ENCODE measurements at places on chromosomes 13 and 19. TPM values are rescaled to one million over a fixed set of nuclear protein-coding genes. Genes with fewer than 3 reads are reported as not detected.

DNA sequence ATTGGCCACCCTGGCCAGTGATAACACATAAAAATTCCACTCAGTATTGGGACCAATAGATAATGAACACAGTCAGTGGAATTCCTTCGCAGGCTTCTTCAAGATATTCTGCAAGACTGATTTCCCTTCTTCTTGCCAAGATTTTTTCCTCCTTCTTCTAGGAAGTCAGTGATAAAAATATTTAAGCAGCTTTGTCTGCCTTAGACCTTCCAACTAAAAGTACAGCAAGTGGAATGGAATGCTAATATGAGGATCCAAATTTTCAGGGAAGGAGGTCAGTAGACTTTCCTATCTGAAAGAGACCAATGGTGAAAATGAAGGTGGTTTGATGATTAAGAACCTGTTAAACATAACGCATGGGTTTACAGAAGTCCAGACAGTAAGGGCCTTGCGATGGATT is 9.6 kb downstream of the STARD13 start:
- H3K4me3 ChIP-seq, result no peak overlapping the region
- no peak overlapping the region for H3K27ac ChIP-seq
- H3K36me3 ChIP-seq, result no peaks in the 10 kb centered on the region
- peaks cover 9% of the 10 kb centered on the region for H3K27me3 ChIP-seq

DNA sequence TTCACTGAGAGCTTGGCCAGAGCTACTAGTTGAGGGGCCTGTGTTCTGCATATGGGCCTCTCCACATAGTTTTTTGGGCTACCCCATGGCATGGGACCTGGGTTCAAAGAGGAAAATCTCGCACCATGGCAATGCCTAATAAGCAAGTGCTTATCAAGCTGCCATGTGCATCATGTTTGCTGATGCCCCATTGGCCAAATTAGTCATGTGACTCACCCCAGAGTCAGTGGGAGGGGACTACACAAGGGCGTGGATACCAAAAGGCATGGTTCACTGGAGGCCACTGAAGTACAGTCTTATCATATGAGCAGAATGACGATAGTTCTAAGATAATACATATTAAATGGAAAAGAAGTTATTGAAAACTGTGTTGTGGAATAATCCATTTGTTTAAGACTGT is 214.8 kb downstream of the LMO7 start:
- peaks cover 9% of the 10 kb centered on the region for H3K36me3 ChIP-seq
- DNase-seq, result no peak
- H3K4me3 ChIP-seq, result no peak overlapping the region
- H3K27ac ChIP-seq, result no peak overlapping the region
- no peaks in the 10 kb centered on the region for H3K27me3 ChIP-seq

- no peaks in the 10 kb centered on the region for H3K36me3 ChIP-seq
- no peaks in the 10 kb centered on the region for H3K4me1 ChIP-seq
- H3K4me3 ChIP-seq, result no peak overlapping the region
- peaks cover 1% of the 10 kb centered on the region for H3K27me3 ChIP-seq
- DNase-seq, result no peak
- no peak overlapping the region for H3K27ac ChIP-seq
Observed at GRCh38 chr13:21957833-21958232, 287.0 kb downstream of the FGF9 start.

DNA sequence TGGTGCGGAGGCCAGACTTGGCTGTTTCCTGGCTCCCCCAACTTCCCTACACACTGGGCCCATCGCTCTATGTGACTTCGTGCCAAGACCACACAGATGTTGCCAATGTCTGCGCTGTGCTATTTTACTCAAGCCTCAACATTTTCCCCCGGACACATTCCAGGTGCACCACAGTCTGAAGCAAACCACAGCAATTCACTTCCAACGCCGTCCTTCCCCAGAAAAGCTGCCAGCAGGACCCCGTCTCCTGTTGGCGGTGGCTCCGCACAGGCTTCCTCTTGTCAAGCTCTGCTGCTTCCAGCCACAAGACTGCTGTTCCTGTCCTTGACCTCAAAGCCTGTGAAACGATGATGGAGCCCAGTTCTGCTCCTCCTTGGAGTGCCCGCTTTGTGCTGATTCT is 100.7 kb downstream of the CRYL1 start:
- no peak overlapping the region for H3K27ac ChIP-seq
- H3K4me1 ChIP-seq, result peaks cover 55% of the 10 kb centered on the region
- no peaks in the 10 kb centered on the region for H3K27me3 ChIP-seq
- peaks cover 7% of the 10 kb centered on the region for H3K36me3 ChIP-seq
- no peak overlapping the region for H3K4me3 ChIP-seq
- DNase-seq, result no peak

ADGRE2 gene
- 0.83 TPM for total RNA-seq

ZNF415 gene
- total RNA-seq, result 3.7 TPM

CLASRP gene
- total RNA-seq, result 80.5 TPM

DNA sequence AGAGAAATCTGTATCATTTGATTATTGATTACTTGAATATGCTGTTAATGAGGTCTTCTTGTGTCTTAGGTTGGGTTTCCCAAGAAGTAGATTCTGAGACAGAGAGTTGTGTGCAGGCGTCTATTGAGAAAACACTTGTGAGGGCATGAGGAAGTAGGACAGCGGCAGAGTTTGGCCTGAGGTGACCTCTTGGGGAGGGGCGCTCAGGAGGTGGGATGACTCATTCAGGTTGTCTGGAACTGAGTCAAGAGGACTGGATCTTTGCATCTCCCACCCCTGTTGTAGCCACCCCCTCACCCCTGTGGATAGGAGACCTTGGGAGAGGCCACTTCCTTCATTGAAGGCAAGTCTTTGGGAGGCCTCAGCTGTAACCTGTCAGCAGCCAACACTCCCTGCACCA is 35.2 kb upstream of the WDFY2 start:
- H3K27me3 ChIP-seq, result no peaks in the 10 kb centered on the region
- H3K4me3 ChIP-seq, result no peak overlapping the region
- no peaks in the 10 kb centered on the region for H3K36me3 ChIP-seq
- peak; percentile 22 for DNase-seq

NOVA2 gene
- total RNA-seq, result not detected

PRODH2 gene
- total RNA-seq, result not detected

MLNR gene
- not detected for total RNA-seq

- DNase-seq, result peak; percentile 84
- H3K27ac ChIP-seq, result peak overlapping the region; percentile 90
- no peaks in the 10 kb centered on the region for H3K27me3 ChIP-seq
- H3K4me1 ChIP-seq, result peaks cover 71% of the 10 kb centered on the region
Observed at GRCh38 chr19:29667901-29668341, 2.7 kb downstream of the PLEKHF1 start.

DNA sequence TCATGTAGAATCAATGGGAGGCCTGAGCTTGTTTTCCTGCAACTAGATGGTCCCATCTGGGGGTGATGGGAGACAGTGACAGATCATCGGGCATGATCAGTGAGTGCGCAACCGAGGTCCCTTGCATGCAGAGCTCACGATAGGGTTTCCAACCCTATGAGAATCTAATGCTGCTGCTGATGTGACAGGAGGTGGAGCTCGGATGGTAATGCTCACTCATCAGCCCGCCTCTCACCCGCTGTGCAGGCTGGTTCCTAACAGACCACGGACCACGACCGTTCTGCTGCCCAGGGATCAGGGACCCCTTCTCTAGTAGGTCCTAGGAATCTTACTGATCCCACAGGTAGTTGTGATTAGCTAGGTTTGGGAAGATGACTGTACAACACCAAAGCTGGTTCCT is 23.5 kb upstream of the GARRE1 start:
- H3K27ac ChIP-seq, result no peak overlapping the region
- H3K4me1 ChIP-seq, result peaks cover 31% of the 10 kb centered on the region
- no peak overlapping the region for H3K4me3 ChIP-seq
- no peak for DNase-seq
- peaks cover 29% of the 10 kb centered on the region for H3K36me3 ChIP-seq
- H3K27me3 ChIP-seq, result no peaks in the 10 kb centered on the region

DNA sequence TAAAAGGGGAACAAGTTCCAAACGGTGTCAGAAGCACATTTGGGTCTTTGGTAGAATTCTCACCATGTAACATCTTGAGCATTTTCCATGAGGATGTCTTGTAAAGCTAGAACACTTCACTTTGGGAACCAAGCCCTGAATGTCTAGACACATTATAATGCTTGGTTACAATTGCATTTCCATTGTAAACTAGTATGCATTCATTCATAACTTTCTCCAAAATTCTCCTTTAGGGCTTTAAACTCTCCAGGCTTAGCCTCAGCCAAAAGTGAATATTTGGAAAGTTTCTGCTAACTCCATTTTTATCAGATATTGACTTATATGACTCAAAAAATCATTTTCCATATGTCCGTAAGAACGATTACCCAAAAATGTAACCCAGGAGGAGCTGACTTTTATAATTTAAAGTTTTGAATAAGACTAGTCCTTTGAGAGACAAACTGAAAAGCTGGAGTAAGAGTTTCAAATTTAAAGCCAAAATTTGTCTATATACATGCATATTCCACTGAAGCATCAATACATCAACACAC is 1170.4 kb downstream of the EFNB2 start:
- DNase-seq, result no peak
- no peaks in the 10 kb centered on the region for H3K36me3 ChIP-seq
- no peak overlapping the region for H3K27ac ChIP-seq
- H3K4me1 ChIP-seq, result peaks cover 3% of the 10 kb centered on the region

DNA sequence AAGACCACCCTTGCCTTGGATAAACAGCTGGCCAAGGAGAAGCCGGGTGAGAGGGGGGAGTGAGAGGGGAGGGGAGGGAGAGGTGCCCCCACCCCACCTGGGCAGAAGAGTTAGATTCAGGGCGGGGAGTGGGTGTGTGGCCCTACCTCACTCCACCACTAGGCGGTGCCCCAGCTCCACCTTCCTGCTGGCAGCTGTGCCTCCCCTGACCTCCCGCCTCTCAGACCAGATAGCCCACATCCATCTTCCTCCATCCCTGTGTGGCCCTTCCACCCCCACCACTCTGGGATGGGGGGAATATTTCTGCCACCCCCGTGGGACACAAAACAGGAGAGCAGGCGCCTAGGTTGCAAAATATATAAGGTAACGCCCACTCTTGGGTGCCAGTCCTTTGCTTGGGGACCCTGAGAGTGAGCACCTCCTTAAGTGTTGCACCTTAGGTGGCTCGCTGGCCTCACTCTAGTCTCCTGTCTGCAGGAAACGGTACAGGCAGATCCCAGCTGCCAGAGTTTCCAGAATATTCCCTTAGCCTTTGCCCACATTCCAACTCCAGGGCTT is 13.8 kb upstream of the EHD2 start:
- H3K36me3 ChIP-seq, result peaks cover 4% of the 10 kb centered on the region
- H3K4me1 ChIP-seq, result no peaks in the 10 kb centered on the region
- H3K27me3 ChIP-seq, result no peaks in the 10 kb centered on the region
- DNase-seq, result peak; percentile 69

Data from activated CD8-positive, alpha-beta T cell treated with anti-CD3 and anti-CD28 coated beads for 36 hours (primary cell).